Sigmoid colon (tissue), 7 donors: ENCODE measurements at places on chromosomes 1 and 21. TPM values are rescaled to one million over a fixed set of nuclear protein-coding genes. Genes with fewer than 3 reads are reported as not detected.

- no peak for DNase-seq
These were observed 29.5 kb downstream of the TMED5 start for GRCh38 chr1:93150729-93151128.

GRCh38 chr1:86811142-86811924 is 102.6 kb downstream of the SELENOF start:
- no peak for DNase-seq

- peak; percentile 56 for DNase-seq
These were observed 22.5 kb downstream of the DISP3 start for GRCh38 chr1:11501491-11501897.

- DNase-seq: no peak
These were observed 76.9 kb downstream of the RGS18 start for GRCh38 chr1:192235127-192235526.

- DNase-seq: no peak
These were observed 7.7 kb upstream of the GPATCH4 start for GRCh38 chr1:156608981-156609380.

GRCh38 chr1:84122780-84123382 is 21.2 kb upstream of the PRKACB start:
- DNase-seq: peak; percentile 53

- no peak for DNase-seq
These were observed 23.8 kb downstream of the SEC16B start for GRCh38 chr1:177945943-177946650.

The IGSF3 gene
- total RNA-seq: 7.2 TPM

- DNase-seq: peak; percentile 80
These were observed 9.6 kb upstream of the ADORA1 start for GRCh38 chr1:203117611-203118575.

DNA sequence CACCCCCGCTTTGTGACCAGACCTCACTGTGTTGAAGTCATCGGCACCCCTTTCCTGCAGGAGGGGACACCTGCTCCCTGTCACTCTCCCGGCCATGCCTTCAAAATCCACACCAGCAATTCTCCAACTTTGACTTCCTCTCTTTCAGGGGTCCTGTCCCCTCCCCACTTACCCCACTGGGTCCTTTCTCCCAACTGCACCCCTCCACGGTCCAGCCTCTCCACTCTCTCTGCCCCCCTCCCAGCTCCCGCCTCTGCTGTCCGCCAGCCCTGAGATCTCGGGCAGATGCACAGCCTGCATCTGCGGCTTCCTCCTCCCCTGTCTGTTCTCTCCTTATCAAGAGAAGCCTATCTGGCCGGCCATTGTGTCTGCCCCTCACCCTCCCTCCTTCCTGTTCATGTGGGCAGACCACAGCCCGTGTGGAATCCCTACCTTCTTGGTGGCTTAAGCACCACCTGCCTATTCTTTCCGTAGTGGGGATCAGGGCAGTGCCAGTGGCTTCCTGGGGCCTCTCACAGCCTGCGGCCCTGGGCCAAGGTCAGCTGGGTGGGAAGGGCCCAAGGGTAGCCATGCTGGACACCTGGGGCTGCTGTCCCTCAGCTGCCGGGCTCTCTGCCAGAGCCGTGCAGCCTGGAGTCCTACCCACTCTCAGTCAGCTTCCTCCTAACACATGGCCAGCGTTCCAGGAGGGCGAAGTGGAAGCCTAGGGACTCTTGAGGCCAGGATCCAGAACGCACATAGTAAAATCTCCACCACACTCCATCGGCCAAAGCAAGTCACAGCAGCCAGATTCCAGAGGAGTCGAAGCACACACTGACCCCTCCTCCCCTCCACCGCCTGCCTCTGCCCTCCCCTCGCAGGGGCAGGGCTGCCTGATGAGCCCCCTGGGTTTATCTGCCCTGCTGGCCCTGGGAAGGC is 5.1 kb upstream of the HES4 start:
- peak; percentile 79 for DNase-seq

- DNase-seq: no peak
These were observed 59.8 kb downstream of the CRB1 start for GRCh38 chr1:197327776-197328364.

The SMCP gene
- total RNA-seq: not detected

DNA sequence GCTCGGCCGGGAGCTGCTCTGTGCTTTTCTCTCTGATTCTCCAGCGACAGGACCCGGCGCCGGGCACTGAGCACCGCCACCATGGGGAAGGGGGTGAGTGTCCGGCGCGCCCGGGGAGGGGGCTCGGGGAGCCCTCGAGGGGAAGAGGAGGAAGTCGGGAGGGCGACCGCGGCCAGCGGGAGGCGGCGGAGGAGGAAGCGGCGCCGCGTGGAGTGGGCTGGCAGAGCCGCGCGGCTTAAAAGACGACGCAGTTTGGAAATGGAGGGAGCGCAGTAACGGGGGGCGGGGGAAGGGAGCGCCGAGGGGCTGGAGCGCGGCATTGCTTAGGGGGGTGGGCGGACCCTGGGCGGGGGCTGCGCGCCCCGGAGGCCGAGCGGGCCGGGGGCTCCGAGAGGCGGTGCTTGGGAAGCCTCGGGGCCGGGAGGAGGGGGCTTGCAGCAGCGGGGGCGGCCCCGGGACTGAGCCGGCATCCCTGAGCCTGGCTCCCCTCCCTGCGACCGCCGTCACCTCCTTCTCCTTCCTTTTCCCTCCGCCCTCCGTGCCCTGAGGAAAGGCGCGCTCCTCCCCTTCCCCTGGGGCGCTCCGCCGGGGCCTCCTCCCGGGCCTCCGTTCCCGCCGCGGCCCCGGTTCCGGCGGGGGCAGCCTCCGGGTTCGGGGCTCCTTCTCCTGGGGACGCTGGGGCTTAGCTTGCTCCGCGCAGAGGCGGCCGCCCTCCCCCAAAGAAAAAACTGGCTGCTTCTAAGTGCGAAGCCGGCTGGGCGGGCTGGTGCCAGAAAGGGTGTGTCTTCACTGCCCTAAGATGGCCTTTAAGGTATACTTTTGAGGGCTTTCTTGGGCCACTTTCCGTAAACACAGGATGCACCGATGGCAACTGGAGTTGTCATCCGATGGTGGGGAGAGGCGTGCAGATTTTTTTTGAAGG is 648 bp downstream of the ATP1A1 start:
- peak; percentile 88 for DNase-seq
